Activated T-helper 17 cell treated with anti-CD3 and anti-CD28 coated beads, Interleukin-2, amount 50 U/mL, for 72 hours (primary cell): ENCODE measurements at places on chromosomes 2 and 18.

DNA sequence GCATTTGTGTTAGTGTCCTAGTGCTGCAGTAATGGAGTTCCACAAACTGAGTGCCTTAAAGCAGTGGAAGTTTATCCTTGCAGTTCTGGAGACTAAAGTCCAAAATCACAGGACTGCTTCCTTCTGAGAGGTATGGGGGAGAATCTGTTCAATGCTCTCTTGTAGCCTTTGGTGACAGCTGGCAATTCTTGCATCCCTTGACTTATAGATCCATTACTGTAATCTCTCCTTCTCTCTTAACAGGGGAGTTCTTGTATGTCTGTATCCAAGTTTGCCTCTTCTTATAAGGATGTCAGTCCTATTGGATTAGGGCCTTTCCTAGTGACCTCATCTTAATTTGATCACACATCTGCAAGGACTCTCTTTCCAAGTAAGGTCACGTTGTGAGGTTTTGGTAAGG is 69.9 kb downstream of the XRCC5 start:
- ATAC-seq = no peak

- no peak for ATAC-seq
Measured at GRCh38 chr18:26579941-26580618, 31.7 kb upstream of the KCTD1 start.

GRCh38 chr2:48600917-48601316 is 16.7 kb upstream of the GTF2A1L start:
- ATAC-seq = no peak

DNA sequence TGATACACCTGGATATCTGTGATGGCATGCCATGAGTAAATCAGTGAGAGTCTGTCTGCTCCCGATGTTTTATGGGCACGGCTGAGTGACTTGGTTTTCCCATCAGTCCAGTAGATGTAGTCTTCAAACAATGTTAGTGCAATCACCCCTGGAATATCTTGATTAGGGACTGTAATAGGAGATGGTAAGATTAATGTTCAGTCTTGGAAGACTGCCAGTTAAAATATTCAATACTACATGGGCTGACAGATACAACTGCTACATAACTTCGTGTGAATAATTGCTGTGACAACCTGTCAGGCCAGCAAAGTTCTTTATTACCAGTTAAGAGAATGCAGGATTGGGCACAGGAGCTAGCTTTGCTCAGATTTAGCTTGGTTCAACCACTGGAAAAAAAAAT is 1673.3 kb downstream of the LRP1B start:
- ATAC-seq = no peak

DNA sequence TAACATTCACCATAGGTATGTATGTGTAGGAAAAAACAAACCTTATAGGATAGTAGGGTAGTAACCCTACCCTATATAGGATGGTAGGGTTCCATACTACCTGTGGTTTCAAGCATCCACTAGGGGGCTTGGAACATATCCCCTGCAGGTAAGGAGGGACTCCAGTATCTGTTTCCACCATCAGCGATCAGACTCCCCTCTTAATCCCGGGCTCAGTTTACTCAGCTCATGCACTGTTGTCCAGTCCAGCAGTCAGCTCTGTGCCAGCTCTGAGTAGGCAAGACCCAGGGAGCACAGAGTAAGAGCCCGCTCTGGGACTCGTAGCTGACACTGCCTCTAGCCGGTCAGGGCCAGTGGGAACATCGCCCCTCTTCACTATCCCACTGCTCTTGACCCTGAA is 61.7 kb downstream of the MEX3C start:
- ATAC-seq = no peak

DNA sequence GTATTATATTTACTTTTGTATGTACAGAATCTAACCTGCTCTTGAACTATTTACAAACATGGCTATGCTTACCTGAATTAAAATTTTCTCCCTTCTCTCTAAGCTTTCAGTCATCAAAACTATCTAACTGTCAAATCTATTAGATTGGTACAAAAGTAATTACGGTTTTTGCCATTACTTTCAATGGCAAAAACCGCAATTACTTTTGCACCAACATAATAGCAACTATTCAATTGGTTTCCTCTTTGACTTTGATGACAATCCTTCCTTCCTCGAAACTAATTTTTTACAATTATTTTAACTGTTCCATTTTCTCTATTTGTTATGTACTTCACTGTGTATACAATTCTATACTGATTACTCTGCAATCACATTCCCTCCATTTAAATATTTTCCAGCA is 1019.4 kb upstream of the CDH2 start:
- ATAC-seq = no peak

DNA sequence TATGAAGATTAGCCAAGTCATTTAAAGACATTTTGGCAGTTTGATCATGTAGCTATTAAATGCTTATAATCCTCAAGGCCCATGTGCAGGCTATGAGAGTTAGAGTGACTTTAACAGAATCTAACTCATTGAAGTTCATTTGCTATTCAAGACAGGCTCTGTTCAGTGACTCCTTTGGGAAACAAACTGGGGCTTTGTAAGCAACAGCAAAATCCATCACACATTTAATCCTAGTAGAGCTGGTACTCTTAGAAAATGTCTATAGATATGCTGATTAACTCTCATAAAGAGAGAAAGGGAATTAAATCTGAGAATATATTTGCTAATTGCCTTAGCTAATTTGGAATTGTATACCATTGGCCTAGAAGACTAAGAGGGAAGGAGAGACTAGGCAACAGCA is 182.8 kb upstream of the SESTD1 start:
- ATAC-seq = no peak

GRCh38 chr2:217751192-217751591 is 251.6 kb downstream of the TNS1 start:
- no peak for ATAC-seq

- no peak for ATAC-seq
Measured at GRCh38 chr2:12759248-12759647, 42.5 kb downstream of the TRIB2 start.

DNA sequence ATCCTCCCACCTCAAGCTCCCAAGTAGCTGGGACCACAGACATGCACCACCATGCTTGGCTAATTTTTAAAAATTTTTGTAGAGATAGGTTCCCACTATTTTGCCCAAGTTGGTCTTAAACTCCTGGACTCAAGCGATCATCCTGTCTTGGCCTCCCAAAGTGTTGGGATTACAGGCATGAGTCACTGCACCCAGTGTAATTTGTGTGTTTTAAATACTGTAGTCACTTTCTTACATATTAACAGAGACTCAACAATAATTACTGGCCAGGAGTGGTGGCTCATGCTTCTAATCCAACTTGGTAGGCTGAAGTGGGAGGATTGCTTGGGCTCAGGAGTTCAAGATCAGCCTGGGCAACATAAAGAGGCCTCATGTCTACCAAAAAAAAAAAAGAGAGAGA is 293.0 kb downstream of the RDH14 start:
- no peak for ATAC-seq

GRCh38 chr2:5921081-5921642 is 229.0 kb downstream of the SOX11 start:
- ATAC-seq = no peak

- ATAC-seq = no peak
Measured at GRCh38 chr18:75635096-75635495, 207.6 kb upstream of the SMIM21 start.

DNA sequence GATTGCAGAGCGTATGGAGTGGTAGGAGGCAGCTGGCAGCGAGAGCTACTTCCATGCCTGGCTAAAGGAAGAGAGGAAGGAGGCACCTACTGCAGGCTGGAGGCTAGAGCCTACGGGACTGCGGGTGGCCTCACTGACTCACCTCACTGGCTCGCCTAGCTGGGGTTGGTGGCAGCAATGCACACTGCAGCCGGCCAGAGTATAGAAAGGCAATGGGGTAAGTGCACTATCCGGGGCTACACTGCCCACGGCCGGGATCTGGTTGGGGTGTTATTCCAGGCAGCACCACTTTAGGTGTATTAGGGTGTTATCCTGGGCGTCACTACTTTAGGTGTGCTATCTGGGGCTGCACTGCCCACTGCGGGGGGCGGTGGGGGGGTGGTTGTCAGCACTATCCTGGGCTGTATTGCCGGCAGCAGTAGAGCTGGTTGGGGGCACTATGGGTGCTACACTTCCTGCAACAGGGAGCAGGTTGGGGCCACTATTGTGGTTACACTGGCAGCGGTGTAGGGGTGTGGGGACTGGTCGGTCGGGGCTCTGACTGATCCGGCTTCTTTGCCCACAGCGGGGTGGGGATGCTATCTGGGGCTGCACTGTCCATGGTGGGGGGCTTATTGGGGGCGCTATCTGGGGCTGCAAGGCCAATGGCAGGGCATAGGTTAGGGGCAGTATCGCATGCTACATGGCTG is 33.3 kb upstream of the ANKRD62 start:
- ATAC-seq = no peak

- ATAC-seq = no peak
Measured at GRCh38 chr2:29105375-29105774, 9.8 kb upstream of the CLIP4 start.

DNA sequence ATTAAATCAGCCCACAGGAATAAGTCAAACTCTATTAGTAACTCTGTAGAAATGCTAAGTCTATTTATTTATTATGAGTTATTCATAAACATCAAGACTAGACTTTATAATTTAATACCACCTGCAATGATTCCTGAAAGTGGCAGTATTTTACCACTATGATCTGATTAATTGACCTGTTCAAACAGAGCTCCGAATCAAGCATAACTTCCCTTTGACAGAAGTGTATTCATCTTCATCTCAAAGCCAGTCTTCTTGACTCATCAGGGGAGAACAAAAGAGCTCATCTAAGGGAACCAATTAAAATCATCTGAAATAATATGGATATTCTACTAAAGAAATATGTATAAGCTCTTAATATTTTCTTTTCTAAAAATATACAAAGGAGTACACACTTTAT is 122.3 kb downstream of the MBD2 start:
- no peak for ATAC-seq

DNA sequence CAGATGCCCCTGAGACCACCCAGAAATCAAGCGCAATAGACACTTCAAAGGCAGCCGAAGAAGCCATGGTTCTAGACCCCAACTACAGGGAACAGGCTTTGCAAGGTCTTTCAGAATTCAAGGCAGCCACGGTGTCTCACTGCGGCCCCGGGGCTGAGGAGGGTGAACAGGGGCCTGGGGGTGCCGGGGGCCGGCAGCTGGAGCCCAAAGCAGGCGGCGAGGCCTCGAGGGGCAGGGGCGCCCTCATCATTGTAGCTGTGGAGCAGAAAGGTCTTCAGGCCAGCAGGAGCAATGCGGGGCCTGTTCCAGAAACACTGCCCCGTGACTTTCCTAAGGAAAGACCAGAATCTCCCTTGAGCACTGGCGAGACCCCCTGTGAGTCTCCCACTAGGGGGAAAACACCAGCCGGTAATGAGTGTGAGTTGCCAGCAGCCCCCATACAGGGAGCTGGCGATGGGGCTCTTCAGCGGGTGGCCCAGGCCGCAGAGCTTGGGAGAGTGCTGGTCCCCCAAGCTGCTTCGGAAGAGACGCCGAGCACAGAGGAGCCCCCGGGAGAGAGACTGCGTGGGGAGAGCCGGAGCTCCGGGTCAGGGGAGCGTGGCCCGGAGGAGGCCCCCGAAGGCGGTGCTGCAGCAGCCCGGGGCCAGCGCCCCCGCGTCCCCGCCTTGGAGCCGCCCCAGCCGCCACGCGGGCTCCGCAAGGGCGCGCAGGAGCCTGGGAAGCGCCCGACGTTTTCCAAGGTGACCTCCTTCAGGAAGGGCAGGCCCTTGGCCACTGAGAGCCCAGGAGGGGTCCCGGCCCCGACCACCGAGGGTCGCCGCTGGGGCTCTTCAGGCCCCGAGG is 79.1 kb downstream of the ARHGEF4 start:
- ATAC-seq = no peak

DNA sequence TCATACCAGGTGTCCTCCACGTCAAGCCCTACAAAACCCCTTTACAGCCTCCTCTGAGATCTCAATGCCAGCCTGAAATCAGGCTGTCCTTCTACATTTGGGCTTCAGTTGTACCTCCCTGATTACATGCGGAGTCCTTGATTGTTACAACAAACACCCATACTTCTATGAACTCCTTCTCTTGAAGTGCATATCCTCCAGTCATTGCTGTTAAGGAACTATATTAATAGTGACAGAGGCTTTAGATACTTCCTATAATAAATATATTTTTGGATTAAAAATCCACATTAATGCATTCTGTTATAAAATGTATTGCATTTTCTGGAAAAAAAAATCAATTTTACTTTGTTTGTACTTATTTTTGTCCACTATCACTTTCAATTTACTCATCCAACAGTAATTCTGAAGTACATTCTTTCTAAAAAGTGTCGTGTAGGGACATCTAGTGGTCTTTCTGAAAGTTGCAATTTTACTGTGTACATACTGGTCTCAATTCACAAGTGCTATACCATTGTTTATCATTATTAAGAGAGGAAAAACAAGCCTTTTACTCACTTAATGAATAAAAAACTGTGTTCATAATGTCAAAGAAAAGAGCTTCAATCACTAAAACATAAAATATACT is 316.4 kb downstream of the DSEL start:
- ATAC-seq = peak; percentile 66

DNA sequence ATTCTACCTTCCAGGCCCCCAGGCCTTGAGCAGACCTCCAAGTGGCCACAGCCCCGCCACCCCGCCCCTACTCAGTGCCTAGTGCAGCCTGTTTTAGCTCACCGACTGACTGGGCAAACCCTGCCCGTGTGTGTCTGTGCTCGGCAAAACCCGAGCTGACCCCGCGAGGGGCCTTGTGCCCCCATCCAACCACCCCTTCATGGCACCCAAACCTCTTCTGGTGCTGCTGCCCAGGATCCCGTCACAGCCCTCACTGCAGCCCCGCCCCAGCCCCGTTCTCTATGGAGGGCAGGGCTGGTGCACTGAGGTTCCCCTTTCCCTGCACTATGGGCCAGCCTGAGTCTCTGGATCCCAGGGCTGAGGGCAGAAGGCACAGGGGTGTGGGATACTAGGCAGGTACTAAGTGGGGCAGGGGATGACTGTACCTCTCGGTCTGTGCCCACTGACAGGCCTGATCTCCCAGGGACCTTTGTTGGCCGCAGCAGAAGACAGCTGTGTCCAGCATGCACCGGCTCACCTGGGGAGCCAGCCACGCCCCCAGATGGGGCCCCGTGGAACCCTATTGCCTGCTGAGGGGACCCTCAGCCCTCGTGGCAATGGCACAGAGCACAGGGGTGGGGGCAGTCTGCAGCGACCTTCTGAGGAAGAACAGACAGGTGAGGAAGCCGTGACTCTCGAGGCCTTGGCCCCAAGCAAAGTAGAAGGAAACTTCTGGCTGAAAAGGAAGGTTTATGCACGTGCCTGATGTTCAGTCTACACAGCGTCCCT is 69.9 kb upstream of the OTOS start:
- ATAC-seq = no peak

- no peak for ATAC-seq
Measured at GRCh38 chr2:170883683-170884082, 45.4 kb upstream of the GORASP2 start.
